Stimulated activated CD8-positive, alpha-beta memory T cell treated with anti-CD3 and anti-CD28 coated beads, Interleukin-4, amount 100 ng/mL, for 4 hours (primary cell): ENCODE measurements at places on chromosomes 1 and 21.

DNA sequence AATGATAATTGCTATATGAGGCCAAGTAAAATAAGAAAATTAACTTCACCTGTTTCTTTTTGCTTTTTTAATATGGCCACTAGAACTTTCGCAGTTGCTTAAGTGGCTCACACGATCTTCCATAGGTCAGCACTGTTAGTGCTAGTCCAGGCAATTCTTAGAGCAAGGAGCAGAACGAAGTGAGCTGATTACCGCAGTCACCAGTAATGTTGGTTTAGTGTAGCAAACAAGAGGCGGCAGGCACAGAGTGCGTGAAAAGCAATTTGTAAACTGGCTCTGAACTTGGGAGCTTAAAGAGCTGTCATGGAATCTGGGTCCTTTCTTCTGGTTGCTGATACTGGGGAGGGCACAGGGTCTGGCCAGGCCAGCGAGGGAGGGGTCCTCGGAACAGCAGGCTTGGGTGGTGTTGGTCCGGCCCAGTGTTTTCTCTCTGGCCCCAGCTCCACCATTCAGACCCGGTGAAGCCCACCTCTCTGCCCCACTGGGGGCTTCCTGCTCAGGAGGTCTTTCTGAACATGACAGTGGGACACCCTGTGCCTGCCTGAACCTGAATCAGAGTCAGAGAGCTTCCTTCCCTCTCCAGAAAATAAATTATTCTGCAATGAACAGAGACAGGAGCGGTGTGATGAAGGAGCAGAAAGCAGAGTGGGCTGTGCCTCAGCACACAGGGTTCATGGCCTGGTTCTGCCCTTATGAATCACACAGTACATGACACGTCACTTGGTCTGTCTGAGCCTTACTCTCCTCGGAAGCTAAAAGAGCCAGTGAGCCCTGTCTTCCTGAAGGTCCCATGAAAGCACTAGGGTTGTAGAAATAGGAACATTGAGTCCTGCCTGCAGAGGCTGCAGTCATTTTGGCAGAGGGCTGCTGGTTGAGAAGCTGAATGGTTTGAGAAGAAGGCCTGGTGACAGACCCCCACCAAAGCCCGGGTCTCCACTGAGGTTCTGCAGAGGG, 11.9 kb downstream of the ETS2 start:
- DNase-seq: no peak

GRCh38 chr1:15870421-15870820, 22.9 kb downstream of the SPEN start:
- no peak for DNase-seq

DNA sequence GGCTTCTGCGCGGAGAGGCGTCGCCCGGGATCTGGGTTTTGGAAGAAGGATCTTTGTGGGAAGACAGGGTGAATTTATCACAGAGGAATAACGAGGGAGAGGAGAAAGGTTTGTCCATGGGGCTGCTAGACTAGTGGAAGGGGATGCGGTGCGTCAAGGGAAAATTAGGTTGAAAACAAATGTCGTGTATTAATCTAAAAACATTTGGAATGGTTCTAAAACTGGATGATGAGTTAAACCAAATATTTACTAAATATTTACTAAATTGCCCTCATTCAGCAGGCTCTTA, 647 bp downstream of the RO60 start:
- no peak for DNase-seq

GRCh38 chr1:192530254-192530653, 45.3 kb upstream of the RGS1 start:
- no peak for DNase-seq

DNA sequence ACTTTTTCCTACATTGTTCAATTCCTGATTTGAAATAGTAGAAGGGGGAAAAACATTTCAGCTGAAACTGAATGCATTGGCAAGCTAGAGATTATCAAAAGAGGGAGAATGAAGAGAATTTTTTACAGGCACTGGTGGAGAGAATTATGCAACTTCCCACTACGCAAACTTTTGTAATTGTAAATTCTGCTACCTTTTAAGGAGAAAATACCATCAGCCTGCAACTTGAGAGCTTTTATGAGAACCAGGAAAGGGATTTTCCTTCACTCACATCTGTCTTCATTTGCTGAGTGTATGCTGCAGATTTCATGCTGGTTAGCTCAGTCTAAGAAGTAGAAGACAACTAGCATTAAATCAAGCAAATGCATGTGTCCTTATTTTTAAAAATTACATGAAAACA, 43.7 kb downstream of the ADAMTS1 start:
- no peak for DNase-seq

- DNase-seq: peak; percentile 14
Observed at GRCh38 chr1:11693024-11693590, 1.6 kb downstream of the DRAXIN start.

DNA sequence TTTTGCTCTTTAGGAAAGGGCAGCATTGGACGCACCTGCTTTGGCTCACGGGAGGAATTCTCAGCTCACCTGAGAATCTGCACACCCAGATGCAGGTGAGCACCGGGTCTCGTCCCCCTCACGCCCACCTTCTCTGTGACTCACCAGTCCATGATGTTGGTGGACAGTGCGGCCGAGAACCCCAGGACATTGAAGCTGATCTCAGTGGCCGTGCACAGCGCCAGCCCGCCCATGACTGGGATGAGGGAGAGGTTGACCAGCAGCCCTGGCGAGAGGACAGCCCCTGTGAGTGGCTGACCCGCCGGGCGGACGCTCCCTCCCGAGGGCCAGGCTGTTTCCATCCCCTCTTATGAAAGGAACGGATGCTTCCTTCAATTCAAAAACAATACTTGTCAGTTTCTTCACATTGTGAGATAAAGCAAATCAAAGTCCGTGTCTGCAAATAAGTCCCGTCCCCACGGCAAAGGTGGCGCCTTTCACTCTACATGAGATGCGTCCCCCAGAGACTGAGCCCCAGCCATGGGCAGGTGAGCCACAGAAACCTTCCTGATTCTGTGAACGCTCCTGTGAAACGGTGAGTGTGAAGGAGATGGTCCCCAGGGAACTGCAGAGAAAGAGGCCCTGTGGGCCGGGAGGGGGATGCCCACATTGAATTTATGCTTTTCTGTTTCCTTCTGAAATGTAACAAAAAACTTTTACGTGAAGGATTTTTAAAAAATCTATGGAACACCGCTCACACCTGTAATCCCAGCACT, 12.7 kb upstream of the CDK11B start:
- no peak for DNase-seq

DNA sequence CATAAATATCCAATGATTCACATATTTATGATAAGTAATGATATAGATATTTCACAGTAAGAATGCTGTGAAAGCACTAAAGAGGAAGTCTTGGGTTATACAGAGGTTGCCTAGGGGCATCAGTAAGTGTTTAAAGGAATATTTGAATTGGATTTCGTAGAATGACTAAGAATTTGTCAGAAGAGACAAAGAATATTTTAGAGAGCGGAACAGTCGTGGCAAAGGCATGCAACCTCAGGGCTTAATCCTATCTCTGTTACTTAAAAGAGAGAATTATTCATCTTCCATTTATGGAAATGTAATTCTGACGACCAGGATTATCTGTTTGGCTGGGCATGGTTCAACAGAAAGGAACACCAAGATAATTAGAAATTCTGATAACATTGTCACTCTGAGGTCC, 171.9 kb upstream of the NR5A2 start:
- DNase-seq: no peak

DNA sequence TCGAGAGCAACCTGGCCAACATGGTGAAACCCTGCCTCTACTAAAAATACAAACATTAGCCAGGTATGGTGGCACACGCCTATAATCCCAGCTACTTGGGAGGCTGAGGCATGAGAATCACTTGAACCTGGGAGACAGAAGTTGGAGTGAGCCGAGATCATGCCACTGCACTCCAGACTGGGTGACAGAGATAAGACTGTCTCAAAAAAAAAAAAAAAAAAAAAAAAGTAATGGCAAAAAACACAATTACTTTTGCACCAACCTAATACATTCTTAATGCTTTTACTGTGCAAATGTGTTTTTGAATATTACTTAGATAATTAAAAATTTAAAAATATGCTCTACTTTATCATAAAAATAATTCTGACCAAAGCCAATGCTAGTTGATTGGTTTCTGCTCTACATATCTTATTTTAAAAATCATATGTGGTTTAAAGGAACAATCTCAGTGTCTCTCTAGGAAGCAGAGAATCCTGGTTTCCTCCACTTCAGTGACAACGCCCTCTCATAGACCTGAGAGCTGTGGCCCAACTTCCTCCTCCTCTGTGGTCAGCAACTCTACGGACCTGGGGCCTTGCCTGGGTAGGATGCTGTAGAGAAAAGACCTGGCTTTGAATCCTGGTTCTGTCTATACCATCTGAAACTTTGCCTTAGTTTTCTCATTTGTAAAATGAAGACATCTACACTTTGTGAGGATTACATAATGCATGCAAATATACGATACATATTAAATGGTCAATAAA, 64.7 kb downstream of the TGFBR3 start:
- DNase-seq: no peak

- no peak for DNase-seq
Observed at GRCh38 chr1:209316929-209317328, 266.6 kb upstream of the CAMK1G start.

DNA sequence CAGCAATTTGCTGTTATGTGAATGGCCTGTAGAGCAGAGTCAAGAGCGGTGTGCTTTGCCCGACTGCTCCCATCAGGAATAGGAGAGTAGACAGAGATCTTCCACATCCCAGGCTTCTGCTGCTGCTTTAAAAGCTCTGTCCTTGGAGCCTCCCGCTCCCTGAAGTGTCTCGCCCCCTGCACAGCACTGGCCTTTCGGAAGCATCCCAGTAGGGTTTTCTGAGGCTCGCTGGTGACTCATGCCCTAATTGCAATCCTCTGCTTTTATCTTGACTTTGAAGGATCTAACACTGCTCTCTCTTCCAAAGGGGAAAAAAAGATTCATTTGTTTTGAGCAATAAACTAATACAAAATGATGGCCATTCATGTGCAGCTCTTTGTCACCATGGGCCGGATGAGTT, 13.3 kb upstream of the CD101 start:
- DNase-seq: no peak

DNA sequence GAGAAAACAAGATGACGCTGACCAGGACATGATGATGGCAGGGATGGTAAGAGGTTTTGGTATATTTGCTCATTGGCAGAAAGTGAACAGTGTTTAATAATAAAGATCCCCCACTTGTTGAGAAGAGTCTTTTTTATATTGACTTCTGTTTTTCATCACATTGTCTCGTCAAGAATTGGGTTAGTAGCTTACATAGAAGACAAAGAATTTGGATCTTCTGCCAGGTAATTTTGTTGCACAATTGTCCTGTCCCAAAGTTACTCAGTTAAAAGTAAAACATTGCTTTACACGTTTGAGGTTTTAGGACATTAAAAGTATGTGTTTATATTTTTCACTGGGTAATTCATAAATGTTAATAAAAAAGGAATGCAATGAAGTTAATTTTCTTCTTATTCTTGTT, 48.3 kb upstream of the LAMC2 start:
- no peak for DNase-seq

DNA sequence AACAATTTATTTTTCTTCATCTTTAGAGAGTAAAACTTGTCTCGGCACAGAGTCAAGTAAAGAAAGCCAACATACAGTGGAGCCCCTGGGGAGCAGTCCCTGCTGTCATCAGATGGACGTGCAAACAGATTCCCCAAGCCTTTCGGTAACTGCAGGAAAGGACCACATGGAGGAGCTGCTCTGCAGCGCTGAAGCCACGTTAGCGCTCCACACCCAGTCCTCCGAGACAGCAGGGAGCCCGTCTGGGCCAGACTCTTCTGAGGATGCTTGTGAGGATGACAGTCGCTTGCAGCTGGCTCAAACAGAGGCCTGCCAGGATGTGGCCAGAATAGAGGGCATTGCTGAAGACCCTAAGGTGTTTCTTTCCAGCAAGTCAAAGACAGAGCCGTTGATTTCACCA, 77.1 kb upstream of the SCCPDH start:
- DNase-seq: no peak

DNA sequence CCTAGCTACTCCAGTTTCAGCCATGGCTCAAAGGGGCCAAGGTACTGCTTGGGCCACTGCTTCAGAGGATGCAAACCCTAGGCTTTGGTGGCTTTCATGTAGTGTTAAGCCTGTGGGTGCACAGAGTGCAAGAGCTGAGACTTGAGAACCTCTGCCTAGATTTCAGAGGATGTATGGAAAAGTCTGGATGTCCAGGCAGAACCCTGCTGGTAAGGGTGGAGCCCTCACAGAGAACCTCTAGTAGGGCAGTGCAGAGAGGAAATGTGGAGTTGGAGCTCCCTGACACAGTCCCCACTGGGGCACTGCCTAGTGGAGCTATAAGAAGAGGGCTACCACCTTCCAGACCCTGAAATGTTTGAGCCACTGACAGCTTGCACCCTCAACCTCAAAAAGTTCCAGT, 16.2 kb downstream of the RIIAD1 start:
- DNase-seq: no peak

DNA sequence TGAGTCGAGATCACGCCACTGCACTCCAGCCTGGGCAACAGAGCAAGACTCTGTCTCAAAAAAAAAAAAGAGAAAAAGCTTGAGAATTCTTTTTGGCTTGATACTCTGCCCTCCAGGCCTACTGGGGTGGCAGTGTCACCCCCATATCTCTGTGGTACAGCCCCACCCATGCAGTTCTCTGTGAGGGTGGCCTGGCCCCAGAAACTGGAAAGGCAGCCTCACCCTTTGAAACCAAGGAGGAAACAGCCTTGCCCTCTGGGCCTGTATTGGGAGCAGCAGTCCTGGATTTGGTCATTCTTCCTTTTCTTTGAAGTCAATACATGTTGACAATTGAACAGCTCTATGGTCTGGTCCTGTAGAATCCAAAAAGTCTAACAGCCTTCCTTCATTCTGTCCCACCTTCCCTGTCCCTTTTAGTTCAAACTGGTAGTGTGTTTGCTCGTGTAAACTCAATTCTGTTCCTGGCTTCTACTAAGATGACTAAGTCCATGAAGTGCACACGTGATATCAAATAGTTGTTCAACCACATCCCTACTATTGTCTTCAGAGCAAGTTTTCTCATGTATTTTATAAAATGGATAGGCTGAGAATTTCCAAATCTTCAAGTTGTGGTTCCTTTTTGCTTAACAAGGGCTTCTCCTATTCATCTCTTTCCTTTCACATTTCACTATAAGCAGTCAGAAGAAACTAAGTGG, 13.2 kb downstream of the ST7L start:
- no peak for DNase-seq

- no peak for DNase-seq
Observed at GRCh38 chr1:168135116-168135920, 1.4 kb downstream of the GPR161 start.

GRCh38 chr1:153533689-153534201, 2.0 kb downstream of the S100A6 start:
- DNase-seq: no peak

DNA sequence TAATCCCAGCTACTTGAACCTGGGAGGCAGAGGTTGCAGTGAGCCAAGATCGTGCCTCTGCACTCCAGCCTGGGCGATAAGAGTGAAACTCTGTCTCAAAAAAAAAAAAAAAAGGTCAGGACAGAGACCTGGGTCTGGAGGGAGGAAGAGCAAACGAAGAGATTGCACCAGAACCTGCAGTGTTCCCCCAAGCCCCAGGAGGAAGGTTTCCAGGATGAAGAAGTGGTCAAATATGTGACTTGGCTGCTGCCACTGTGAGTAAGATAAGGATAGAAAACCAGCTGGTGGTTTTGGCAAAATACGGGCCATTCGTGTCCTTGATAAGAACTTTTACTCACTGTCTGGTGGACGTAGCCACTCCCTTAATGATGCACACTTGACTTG, 42.2 kb downstream of the CLDN14 start:
- DNase-seq: no peak

GRCh38 chr21:29217818-29218291, 80.9 kb upstream of the BACH1 start:
- no peak for DNase-seq
